WTC11 (cell line): ENCODE measurements at places on chromosomes 16 and 17.

DNA sequence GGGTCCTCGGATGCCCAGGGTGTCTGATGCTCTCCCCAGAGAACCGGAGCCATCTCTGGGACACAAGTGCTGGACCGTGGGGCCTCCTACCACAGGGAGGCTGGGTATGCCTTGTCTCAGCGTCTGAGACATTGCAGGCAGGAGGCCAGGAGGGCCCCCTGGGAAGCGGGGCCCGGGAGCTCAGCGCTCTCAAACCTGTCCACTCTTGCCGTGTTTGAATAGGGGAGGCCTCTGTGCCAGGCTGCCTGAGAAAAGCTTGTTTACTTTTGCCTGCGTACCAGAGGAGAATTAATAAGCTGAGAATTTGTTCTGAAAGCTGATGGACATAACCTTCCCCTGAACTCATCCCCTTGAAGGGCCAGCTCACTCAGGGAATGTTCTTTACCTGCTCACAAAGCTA, 163.8 kb downstream of the NTN1 start:
- no peak for DNase-seq

- DNase-seq, result no peak
Observed at GRCh38 chr17:67554634-67555033, 163.1 kb upstream of the NOL11 start.

DNA sequence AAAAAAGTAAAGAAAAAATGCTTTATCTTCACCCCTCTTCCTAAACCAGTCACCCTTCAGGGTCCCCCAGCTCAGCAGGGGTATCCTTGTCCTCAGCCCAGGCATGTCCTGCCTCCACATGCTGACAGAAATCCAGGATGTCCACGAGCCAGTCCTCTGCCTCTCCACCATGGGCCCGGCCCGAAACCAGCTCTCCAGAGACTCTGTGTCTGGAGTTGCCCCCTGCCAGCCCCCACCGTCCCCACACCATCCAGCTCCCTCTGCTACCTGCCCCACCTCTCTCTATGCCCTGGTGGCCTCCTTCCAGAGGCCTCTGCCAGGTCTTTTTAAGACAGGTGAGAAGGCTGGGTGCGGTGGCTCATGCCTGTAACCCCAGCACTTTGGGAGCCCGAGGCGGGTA, 66.4 kb upstream of the PLCG2 start:
- DNase-seq, result no peak

DNA sequence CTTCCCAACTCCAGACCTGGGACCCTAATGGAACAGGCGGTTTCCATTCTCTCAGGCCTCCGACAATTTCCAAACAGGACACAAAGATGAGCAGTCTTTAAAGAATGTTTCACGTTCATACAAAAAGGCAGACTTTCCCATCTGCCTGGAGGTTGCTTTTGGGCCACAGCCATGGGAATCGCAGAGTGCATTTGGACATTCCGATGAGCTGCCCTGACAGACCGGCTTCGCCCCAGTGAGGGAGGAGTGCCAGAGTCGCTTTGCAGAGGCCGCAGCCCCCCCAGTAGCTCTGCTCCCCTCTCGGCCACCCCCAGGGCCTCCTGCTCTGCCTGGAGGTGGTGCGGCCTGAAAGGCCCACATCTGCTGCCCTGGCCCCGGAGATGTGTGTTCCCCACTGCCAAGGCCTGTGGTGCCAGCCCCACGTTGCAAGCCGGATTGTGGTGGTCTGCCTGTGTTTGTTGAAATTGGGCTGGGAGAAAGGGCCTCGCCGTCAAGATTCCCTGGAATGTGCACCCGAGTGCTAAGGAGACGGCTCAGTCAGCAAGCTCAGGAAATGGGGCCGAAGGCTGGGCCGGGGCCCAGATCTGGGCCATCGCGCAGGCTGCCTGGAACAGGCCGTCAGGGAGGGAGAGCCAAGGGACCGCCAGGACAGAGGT, 89.8 kb downstream of the C16orf95 start:
- DNase-seq, result no peak

- DNase-seq, result no peak
Observed at GRCh38 chr16:85463672-85464382, 149.3 kb upstream of the GSE1 start.

- no peak for DNase-seq
Observed at GRCh38 chr17:80666867-80667266, 122.2 kb downstream of the RPTOR start.

- no peak for DNase-seq
Observed at GRCh38 chr17:74552037-74552436, 6.1 kb upstream of the CD300C start.

- DNase-seq, result no peak
Observed at GRCh38 chr16:84585467-84585866, 32.4 kb downstream of the COTL1 start.

- DNase-seq, result no peak
Observed at GRCh38 chr17:70906808-70907207, 737.5 kb downstream of the KCNJ2 start.

GRCh38 chr17:80367503-80367902, 47.5 kb upstream of the ENDOV start:
- DNase-seq, result no peak
